ENCODE measurements at places on chromosomes 11 and 22. TPM values are rescaled to one million over a fixed set of nuclear protein-coding genes. Genes with fewer than 3 reads are reported as not detected.

GRCh38 chr11:59545179-59546020 is 34.1 kb downstream of the OR4D9 start:
- H3K4me3 ChIP-seq: no peak overlapping the region
- no peaks in the 10 kb centered on the region for H3K36me3 ChIP-seq
- H3K27ac ChIP-seq: no peak overlapping the region
- H3K27me3 ChIP-seq: no peaks in the 10 kb centered on the region

GRCh38 chr11:45037434-45038005 is 86.8 kb upstream of the TP53I11 start:
- no peaks in the 10 kb centered on the region for H3K4me1 ChIP-seq
- H3K36me3 ChIP-seq: no peaks in the 10 kb centered on the region
- no peak overlapping the region for H3K4me3 ChIP-seq
- H3K27ac ChIP-seq: no peak overlapping the region

GRCh38 chr22:18035751-18036150 is 11.4 kb upstream of the MICAL3 start:
- H3K36me3 ChIP-seq: no peaks in the 10 kb centered on the region
- no peak overlapping the region for H3K4me3 ChIP-seq
- no peaks in the 10 kb centered on the region for H3K4me1 ChIP-seq
- no peak overlapping the region for H3K27ac ChIP-seq
- H3K27me3 ChIP-seq: peaks cover 3% of the 10 kb centered on the region

The ANO5 gene
- total RNA-seq: not detected

Measured in CD4-positive, alpha-beta T cell (primary cell).